ENCODE measurements at places on chromosomes 6 and 20.

GRCh38 chr6:46748940-46749503 lies 2.3 kb downstream of the ANKRD66 start:
- no peak for DNase-seq

- no peak for DNase-seq
These were observed 167.6 kb downstream of the THBS2 start for GRCh38 chr6:169086020-169086419.

- DNase-seq: peak; percentile 19
These were observed 27.8 kb downstream of the FYN start for GRCh38 chr6:111845441-111845871.

GRCh38 chr20:55761797-55762196 lies 243.5 kb downstream of the CBLN4 start:
- DNase-seq: no peak

- peak; percentile 92 for DNase-seq
These were observed 76.0 kb upstream of the CD93 start for GRCh38 chr20:23161968-23162696.
